Stimulated activated CD4-positive, alpha-beta T cell treated with anti-CD3 and anti-CD28 coated beads, TNF-alpha, amount 100 ng/mL, for 24 hours (primary cell): ENCODE measurements at places on chromosomes 1 and 21.

DNA sequence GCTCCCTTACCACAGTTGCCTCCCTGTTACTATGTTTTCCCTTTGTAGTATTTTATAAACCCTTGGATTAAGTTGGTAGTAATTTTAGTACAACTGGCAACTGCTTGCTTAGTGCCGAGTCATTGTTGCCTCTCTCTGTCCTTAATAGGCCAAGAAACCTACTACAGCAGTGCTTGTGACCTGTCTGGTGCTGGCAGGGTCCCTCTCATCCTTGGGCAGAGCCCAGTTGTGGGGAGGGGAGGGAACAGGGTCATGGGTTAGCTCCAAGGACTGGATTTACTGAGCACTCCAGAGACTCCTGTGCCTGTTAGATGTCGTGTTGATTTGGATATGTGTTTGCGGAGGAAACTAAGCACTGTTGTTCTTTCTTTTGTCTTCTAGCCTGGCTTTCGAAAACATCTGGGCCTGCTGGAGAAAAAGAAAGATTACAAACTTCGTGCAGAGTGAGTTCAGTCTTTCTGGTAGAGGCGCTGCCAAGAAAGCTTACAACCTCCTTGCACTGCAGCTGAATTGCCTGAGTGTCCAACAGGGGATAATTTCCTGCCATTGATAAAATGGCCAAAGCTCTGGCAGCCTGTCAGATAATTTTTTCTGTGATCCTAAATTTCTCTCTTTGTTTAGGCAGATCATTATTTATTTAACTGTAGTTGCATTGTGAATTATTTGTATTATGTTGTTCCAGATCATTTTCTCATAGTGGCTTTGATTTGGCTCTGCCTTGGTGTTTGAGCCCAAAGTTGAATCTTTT, 3.6 kb downstream of the UTP11 start:
- no peak for DNase-seq

GRCh38 chr1:155085504-155086127, 7.0 kb downstream of the EFNA3 start:
- peak; percentile 78 for DNase-seq

GRCh38 chr1:73868810-73869336, 329.1 kb downstream of the LRRIQ3 start:
- no peak for DNase-seq

GRCh38 chr1:82446955-82447354, 646.2 kb downstream of the ADGRL2 start:
- DNase-seq: no peak

DNA sequence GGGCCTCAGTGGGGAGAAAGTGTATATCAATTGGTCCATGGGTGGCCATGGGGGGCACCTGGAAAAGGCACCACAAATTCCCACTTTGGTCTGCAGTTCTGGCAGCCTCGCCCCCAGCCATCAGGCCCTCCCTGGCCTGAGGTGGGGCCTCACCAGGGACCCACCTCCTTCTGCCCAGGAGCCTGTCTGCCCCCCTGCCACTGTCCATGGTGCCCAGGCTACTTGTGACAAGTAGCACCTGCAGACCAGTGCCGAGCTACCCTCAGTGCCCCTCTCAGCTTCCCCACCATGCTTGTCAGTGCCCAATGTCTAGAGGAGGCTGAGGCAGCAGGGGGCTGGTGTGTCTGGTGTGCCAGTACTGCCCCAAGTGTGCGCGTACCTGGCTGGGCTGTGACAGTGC, 87.1 kb upstream of the PAXBP1 start:
- no peak for DNase-seq

- no peak for DNase-seq
These were observed 173.5 kb downstream of the GALNT2 start for GRCh38 chr1:230240446-230241086.

GRCh38 chr21:29315131-29315749, 16.5 kb downstream of the BACH1 start:
- no peak for DNase-seq

DNA sequence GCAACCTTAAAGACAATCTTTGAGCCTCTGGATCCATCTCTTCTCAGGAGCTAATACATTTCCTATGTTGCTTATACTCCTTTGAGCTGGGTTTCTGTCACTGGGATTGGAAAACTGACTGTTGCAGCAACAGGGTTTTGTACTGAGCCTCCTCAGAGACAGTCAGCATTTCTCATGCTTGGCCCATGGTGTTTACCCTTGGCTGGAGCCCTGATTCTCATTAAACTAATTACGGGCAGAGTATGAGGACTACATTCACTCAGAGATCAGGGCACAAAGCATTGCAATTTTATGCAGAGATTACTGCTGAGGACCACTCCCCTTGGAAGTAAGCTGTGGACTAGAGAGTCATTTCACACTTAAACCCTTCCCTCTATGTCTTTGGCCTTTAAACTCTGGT, 134.5 kb downstream of the LRIG2 start:
- no peak for DNase-seq

DNA sequence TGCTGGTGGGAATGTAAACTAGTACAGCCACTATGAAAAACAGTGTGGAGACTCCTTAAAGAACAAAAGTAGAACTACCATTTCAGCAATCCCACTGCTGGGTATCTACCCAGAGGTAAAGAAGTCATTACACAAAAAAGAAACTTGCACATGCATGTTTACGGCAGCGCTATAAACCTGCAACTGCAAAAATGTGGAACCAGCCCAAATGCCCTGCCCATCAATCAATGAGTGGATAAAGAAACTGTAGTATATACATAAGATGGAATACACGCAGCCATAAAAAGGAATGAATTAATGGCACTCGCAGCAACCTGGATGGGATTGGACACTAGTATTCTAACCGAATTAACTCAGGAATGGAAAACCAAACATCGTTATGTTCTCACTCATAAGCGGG, 51.0 kb downstream of the ZSWIM5 start:
- DNase-seq: no peak

- no peak for DNase-seq
These were observed 994 bp downstream of the RO60 start for GRCh38 chr1:193060406-193060805.

- no peak for DNase-seq
These were observed 22.4 kb upstream of the BTG2 start for GRCh38 chr1:203282720-203283542.

DNA sequence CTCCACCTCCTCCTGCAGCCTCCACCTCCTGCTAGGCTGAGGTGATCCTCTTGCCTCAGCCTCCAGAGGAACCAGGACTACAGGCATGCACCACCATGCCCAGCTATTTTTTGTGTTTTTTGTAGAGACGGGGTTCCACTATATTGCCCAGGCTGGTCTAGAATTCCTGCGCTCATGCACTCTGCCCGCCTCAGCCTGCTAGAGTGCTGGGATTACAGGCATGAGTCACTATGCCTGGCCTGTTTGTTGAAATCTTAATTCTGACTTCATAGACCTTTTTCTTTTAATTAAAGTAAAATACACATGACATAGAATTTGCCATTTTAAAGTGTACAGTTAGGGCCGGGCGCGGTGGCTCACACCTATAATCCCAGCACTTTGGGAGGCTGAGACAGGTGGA, 42.7 kb downstream of the FAAP20 start:
- no peak for DNase-seq

- DNase-seq: no peak
These were observed 2.8 kb upstream of the ZBTB7B start for GRCh38 chr1:154999571-155000410.

GRCh38 chr1:24828183-24828886, 83.1 kb downstream of the CLIC4 start:
- no peak for DNase-seq

GRCh38 chr1:24505816-24506215, 3.2 kb downstream of the RCAN3 start:
- DNase-seq: no peak

DNA sequence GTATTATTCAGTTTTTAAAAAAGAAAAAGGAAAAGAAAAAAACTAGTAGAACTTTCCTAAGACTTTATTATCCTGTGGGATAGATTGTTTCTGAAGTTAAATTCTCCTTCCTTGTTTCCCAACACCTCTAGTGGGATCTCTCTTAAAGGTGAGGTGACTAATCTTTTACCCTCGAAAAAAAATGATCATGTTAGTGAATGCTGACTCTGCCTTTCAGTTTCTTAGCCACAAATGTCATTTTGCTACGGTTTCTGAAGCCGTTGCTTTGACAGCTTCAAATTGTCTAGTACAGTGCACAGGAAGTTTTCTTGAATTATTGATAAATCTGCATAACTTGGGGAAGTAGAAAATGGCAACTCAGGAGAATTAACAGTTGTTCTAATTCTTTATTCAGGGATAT, 13.0 kb upstream of the NEK7 start:
- DNase-seq: no peak

GRCh38 chr1:1082239-1082775, 8.2 kb upstream of the RNF223 start:
- DNase-seq: no peak

- DNase-seq: no peak
These were observed 100.8 kb upstream of the SAMSN1 start for GRCh38 chr21:14646893-14647292.

DNA sequence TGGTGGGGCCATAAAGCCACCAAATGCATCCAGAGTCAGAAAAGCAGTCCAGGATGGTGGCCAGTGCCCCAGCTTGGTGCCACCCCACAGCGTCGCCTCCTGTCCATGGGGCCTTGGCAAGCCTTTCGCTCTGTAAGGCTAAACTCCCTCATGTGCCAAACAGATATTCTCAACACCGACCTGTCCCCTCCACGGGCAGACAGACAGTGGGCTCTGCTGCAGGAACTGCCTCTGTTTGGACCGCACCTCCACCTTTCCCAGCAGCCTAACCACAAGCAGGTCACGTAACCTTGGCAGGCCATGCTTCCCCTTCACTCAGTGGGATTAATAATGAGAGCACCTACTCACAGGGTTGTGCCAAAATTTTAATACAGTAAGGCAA, 11.7 kb downstream of the RUNX1 start:
- DNase-seq: no peak

- no peak for DNase-seq
These were observed 53.0 kb upstream of the ARTN start for GRCh38 chr1:43880604-43881003.

- no peak for DNase-seq
These were observed 18.4 kb upstream of the TSPAN2 start for GRCh38 chr1:115107516-115108260.

DNA sequence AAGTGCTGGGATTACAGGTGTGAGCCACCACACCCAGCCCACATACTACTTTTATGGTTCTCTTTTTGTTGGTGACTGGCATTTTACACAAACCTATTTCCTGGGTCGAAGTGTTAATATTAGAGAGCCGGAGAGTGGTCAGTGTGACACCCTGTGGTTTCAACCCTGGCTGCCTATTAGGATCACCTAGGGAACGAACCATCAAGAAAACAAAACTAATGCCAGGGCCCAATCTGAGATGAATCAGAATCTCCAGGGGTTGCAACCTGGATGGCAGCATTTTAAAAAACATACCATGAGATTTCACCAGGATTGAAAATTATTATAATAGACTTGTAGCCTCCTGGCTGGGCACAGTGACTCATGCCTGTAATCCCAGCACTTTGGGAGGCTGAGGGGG, 6.1 kb downstream of the MRPS21 start:
- no peak for DNase-seq

DNA sequence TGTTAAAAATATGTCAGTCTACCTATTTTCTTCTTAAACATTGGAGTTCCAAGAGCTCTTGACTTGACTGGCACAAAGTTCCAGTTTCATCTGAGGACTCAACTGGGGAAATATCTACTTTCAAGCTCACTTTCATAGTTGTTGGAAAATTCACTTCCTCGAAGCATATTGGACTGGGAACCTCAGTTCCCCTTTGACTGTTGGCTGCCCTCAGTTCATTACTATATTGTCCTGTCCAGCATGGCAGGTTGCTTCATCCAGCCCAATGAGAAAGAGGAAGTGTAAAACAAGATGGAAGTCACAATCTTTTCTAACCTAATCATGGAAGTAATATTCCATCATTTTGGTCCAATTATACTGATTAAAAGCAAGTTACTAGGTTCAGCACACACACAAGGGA, 54.3 kb downstream of the ZNF697 start:
- DNase-seq: no peak

DNA sequence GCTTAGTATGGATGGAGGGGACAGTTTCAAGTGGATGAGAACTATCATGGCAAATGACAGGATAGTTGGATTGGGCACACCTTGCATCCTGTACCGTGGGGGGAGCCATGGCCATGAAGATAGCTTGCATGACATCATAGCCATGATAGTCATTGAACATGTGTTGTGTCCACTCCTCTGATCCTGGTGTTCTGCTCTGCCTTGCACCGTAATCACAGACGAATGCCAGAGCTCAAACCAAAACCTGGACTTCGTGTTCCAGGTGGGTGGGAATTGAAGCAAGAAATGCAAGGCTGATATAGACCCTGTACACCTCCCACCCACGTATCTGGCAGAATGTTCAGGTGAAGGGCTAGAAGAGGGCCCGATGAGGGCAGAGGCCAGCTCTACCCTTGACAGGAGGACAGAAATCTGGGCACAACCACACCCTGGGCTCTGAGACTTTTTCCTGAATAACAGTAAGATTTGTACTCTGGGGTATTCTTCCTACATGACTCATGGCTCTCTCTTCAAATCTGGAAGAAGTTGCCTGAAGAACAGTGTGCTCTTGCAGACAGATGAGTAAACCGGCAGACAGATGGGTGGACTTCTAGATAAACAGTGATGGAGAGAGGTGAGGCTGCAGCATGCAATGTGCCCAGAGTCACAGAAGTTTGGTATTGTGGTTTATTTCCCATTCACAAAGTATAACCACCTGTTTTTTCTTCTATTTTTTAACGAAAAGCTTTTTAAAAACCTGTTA, 45.0 kb downstream of the KCNJ6 start:
- DNase-seq: no peak

GRCh38 chr21:22020221-22020620, 1022.0 kb downstream of the NCAM2 start:
- no peak for DNase-seq

- DNase-seq: no peak
These were observed 30.8 kb downstream of the KCNA3 start for GRCh38 chr1:110643879-110644472.

DNA sequence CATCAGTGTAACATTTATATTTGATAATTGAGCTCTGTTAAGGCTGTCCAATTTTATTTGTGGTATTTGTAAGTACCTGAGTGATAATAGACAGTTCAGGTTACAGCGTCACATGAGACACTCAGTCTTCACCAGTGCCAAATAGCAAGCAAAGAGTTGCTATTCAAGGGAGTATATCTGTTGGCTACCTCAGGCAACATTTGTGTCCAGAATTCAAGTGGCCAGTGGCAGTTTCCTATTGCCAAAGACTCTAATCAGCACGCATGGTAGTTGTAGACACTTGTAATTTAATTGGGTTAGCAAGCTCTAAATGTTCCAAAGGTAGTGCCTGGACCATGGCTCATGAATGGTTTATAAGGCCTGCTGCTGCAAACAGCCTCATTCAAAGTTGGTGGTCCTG, 1524.3 kb upstream of the B3GALT2 start:
- no peak for DNase-seq

GRCh38 chr1:237759377-237759776, 131.3 kb downstream of the ZP4 start:
- no peak for DNase-seq

GRCh38 chr1:17188217-17188616, 16.7 kb upstream of the PADI1 start:
- DNase-seq: no peak
